Bladder microvascular endothelial cell (primary cell): ENCODE measurements at places on chromosomes 5 and 9. TPM values are rescaled to one million over a fixed set of nuclear protein-coding genes. Genes with fewer than 3 reads are reported as not detected.

HMCN2 gene
- total RNA-seq = 0.19 and 0.32 TPM in 2 replicates

GPR151 gene
- not detected in 2 replicates for total RNA-seq

PCDHGA9 gene
- total RNA-seq = 0.97 and 4.5 TPM in 2 replicates

ZDHHC11B gene
- total RNA-seq = not detected in 2 replicates

GLRA1 gene
- not detected in 2 replicates for total RNA-seq

HCN1 gene
- total RNA-seq = not detected in 2 replicates

DOK3 gene
- 3.4 and 4.5 TPM in 2 replicates for total RNA-seq

GDF9 gene
- not detected in 2 replicates for total RNA-seq

OR13C3 gene
- not detected in 2 replicates for total RNA-seq

FCN2 gene
- not detected in 2 replicates for total RNA-seq

LAMC3 gene
- total RNA-seq = under 0.01 and 0.50 TPM in 2 replicates

STK32A gene
- 0.31 TPM in 1 of 2 replicates, not detected in the other for total RNA-seq

HARS2 gene
- 24.1 and 36.4 TPM in 2 replicates for total RNA-seq

TNFSF15 gene
- 0.32 and 11.5 TPM in 2 replicates for total RNA-seq

GALT gene
- total RNA-seq = 20.7 and 33.9 TPM in 2 replicates

OTP gene
- total RNA-seq = not detected in 2 replicates

EPB41L4A gene
- 13.0 and 44.6 TPM in 2 replicates for total RNA-seq

ARHGEF39 gene
- 0.65 and 1.5 TPM in 2 replicates for total RNA-seq

ZER1 gene
- 9.1 and 15.9 TPM in 2 replicates for total RNA-seq

LCN9 gene
- total RNA-seq = not detected in 2 replicates

PDE8B gene
- not detected in 2 replicates for total RNA-seq

CDH10 gene
- total RNA-seq = 0.57 TPM in 1 of 2 replicates, not detected in the other

OGN gene
- total RNA-seq = not detected in 2 replicates

TNFAIP8 gene
- 7.7 and 8.7 TPM in 2 replicates for total RNA-seq

HEMGN gene
- not detected in 2 replicates for total RNA-seq

CKMT2 gene
- 0.16 and 0.25 TPM in 2 replicates for total RNA-seq

SLC36A2 gene
- total RNA-seq = not detected in 2 replicates

NIM1K gene
- total RNA-seq = not detected in 2 replicates

ECM2 gene
- not detected in 2 replicates for total RNA-seq

TAL2 gene
- not detected in 2 replicates for total RNA-seq

TLN1 gene
- total RNA-seq = 184 and 408 TPM in 2 replicates

FAM221B gene
- total RNA-seq = not detected in 2 replicates

DBH gene
- not detected in 2 replicates for total RNA-seq

CATSPER3 gene
- total RNA-seq = not detected in 2 replicates

IL3 gene
- total RNA-seq = not detected in 2 replicates

PCDHGA11 gene
- total RNA-seq = 4.0 and 14.5 TPM in 2 replicates

FOXI1 gene
- total RNA-seq = not detected in 2 replicates

IL33 gene
- 4.3 and 17.5 TPM in 2 replicates for total RNA-seq

SARDH gene
- total RNA-seq = 0.16 and 0.19 TPM in 2 replicates

RAD50 gene
- total RNA-seq = 8.9 and 26.1 TPM in 2 replicates

GAS1 gene
- total RNA-seq = 0.63 and 1.9 TPM in 2 replicates

CDH18 gene
- not detected in 2 replicates for total RNA-seq

ANKRD18B gene
- total RNA-seq = 0.49 and 0.63 TPM in 2 replicates

FOXD4L3 gene
- total RNA-seq = not detected in 2 replicates

GFI1B gene
- not detected in 2 replicates for total RNA-seq

EIF4E1B gene
- not detected in 2 replicates for total RNA-seq

ANKRD55 gene
- 0.49 and 0.82 TPM in 2 replicates for total RNA-seq

RGS7BP gene
- 0.65 and 2.8 TPM in 2 replicates for total RNA-seq

FANCG gene
- total RNA-seq = 20.6 and 22.7 TPM in 2 replicates

F12 gene
- 0.69 and 1.3 TPM in 2 replicates for total RNA-seq

SLC1A3 gene
- 0.06 and 0.49 TPM in 2 replicates for total RNA-seq
